Fibroblast of the aortic adventitia (primary cell): ENCODE measurements at places on chromosomes 2 and 18. TPM values are rescaled to one million over a fixed set of nuclear protein-coding genes. Genes with fewer than 3 reads are reported as not detected.

DNA sequence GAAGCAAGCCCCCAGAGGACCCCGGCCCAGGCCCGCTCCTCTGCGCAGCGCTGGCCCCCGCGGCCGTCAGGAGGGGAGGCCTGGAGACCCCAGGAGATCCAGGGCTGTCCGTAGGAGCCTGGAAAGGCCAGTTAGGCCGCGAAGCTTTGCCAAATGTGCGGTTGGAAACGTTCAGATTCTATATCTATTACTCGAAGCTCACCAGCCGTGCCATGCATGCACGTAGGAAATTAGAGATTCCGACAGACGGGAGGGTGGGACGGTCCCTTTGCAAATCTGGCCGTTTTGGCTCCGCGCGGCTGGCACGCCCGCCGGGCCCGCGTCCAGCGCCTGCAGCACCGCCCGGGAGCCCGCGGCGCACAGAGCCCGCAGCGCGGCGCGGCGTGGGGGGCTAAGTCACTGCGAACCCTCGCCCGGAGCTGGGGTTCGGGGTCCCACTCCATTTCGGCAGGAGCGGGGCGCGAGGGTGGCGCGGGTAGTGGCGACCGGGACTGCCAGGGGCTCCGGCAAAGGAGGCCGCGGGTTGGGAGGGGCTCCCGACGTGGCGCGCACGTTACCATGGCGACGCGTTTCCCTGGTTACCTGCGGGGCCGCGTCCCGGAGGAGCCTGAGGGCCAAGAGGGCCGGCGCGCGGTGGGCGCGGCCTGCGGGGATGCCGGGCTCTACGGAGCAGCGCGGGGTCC, 488.6 kb upstream of the SMIM21 start:
- DNase-seq = no peak

GRCh38 chr2:205060269-205060668, 515.0 kb downstream of the PARD3B start:
- DNase-seq = peak; percentile 31

- no peak for DNase-seq
These were observed 23.9 kb downstream of the ME2 start for GRCh38 chr18:50902797-50903196.

GRCh38 chr2:157421331-157421944, 22.5 kb downstream of the CYTIP start:
- no peak for DNase-seq

DNA sequence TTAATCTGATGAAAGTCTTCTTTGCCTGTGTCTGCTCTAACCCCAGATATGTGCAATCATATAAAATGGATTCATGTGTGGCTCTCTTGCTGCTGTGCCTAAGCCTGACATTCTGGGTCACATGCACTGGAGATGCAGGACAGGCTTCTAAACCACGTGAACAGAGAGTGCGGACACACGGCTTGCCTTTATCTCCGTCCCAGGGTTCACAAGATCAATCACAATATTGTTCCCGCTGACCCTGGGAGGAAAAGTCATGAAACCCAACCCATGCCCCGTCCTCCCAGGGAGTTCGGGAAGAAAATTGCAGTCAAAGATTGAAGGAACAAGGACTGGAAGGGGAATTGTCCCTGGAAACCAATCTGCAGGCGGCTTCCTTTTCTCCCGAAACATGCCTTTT, 74.8 kb downstream of the VAPA start:
- DNase-seq = no peak

- DNase-seq = no peak
These were observed 65.9 kb upstream of the LRRTM1 start for GRCh38 chr2:80370375-80371009.

DNA sequence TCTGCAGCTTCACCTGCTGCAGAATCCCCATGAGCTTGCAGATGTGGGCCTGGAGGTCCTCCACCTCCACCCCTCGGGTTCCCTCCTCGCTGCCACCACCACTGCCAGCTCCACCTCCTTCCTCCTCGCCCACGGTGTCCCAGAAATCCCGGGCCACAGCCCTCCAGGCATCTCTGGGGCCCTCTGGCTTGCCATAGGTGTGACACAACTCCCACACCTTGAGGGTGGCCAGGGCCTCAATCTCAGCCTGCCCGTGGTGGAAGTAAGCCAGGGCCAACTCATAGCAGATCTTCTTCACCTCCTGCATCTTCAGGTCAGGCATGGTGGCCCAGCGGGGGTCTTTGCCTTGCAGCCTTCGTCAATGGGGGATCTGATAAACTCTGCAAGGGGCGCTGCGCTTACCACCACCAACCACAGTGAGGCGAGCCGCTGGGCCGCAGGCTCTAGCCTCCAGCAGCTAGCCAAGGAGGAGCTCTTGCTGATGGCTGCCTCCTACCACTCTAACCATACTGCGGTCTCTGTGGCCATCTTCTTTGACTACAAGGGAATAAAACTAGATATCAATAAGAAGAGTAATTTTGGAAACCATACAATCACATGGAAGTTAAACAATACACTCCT, 36.1 kb upstream of the ANKRD62 start:
- no peak for DNase-seq

- no peak for DNase-seq
These were observed 68.7 kb upstream of the MGAT4A start for GRCh38 chr2:98799375-98800329.

- no peak for DNase-seq
These were observed 251.3 kb upstream of the ATP5MC3 start for GRCh38 chr2:175432793-175433192.

DNA sequence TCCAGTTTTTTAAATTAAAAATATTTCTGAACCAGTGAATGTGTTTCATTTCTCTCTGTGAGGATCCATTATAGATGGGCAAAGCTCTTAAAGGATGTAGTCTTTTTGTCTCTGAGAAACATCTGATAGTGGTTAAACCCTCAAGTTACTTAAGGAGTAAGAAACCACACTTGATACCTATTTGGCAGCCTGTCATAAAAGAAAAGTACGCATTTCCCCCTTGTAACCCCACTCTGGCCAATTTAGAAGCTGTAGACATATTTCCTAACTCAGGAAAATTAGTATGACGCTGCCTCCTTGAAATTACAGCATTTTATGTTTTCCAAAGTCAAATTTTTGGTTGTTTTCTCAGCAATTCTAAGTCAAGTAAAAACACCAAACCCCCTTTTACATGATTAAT, 2.0 kb downstream of the STAT4 start:
- peak; percentile 4 for DNase-seq

GRCh38 chr2:71930049-71930681, 217.5 kb downstream of the CYP26B1 start:
- no peak for DNase-seq

GRCh38 chr2:45814488-45814887, 163.0 kb downstream of the PRKCE start:
- DNase-seq = peak; percentile 67

GRCh38 chr18:36813101-36813775, 15.6 kb downstream of the TPGS2 start:
- DNase-seq = no peak

DNA sequence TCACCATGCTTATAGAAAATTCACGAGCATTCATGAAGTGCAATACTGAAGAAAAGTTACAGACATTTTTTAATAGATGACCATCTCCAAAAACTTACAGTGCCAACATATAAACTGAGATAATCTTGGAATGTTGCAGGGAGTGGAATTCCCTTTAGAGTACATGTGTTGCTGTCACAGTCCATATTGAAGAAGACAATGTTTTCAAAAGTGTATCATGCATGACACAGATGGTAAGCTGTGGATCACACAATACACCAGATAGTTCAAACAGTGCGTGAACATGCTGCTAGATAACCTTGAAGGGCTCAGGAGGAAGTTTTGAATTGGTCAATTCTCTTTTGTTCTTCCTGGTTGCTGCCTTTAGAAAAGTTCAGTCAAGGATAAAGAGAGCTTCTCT, 1644.3 kb upstream of the NXPH2 start:
- no peak for DNase-seq

GRCh38 chr2:238406998-238407285, 19.8 kb upstream of the ASB1 start:
- no peak for DNase-seq

DNA sequence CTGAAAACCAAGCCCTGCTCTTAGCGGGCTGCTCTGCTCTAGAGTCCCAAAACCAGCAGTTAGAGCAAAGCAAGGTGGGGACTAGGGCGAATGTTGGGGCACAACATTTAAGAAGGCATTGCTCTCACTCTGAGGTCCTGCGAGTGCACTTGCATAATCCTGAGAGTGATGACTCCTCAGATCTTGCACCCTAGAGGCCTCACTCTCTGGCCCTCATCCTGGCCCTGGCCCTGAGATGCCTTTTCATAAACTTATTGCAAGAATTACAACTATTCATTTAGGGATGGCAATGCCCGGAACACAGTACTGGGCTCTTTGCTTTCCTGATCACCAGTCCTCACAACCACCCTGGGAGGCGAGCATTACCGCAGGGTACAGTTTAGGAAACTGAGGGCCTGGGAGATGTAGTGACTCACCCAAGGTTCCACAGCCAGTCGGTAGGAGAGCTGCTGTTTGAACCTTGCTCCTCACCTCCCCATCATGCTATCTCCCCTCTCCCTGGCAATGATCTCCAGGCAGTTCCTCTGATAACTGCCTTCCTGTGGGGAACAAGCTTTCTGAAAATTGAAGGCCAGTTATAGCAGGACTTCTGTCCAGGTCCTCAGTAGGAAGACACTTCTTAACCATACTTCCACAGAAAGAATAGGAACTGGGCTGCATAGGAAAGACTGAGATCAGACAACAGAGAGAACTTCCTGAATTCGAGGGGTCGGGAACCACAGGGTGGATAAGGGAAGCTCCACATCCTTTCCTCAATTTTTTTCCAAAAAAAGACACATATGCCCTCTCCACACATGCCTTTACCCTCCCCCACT, 91.3 kb downstream of the TNS1 start:
- DNase-seq = peak; percentile 69

GRCh38 chr18:62938487-62938886, 223.1 kb downstream of the PHLPP1 start:
- no peak for DNase-seq

GRCh38 chr2:1990724-1991123, 246.4 kb upstream of the PXDN start:
- no peak for DNase-seq

DNA sequence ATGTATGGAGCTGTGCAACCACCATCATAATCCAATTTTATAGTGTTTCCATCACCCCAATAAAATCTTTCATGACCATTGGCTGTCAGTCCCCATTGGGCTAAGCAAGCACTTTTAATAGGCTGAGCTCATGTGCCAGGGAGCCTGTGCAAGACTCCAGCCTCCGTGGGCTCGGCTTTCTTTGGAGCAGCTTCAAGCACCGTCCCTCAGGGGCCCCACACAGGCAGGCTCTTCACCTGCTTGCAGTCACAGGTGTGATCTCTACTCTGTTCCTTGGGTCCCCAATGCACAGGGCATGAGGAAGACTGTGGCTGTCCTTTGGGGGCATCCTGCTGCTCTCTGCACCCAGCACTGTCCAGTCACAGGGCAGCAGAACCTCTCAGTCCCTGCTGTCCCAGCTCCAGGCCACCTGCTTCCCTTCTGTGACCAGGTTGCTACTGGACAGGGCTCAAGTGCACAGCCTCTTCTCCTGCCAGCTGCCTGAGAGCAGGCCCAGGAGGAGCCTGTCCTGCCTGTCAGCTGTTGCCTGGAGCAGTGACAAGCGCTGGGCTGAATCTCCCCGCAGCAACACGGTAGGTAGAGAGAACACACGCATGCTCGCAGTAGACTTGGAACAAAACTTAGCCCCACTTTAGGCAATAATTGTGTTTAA, 40.7 kb upstream of the TMEM131 start:
- no peak for DNase-seq

DNA sequence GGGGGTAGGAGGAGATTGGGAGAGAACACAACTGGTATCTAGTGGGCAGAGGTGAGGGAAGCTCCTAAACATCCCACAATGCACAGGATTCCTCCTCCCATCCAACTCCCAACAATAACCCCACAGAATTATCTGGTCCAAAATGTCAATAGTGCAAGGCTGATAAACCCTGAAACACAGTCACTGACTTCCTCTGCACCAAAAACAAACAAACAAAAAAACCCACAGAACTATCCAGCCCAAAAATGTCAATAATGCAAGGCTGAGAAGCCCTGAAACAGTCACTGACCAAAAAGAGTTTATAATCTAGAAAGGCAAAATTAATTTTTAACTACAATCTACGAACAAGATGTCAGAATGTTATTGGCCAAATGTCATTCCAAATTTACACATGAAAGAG, 9.8 kb downstream of the TMX3 start:
- no peak for DNase-seq

- peak; percentile 52 for DNase-seq
These were observed 1.4 kb downstream of the TRIB2 start for GRCh38 chr2:12718015-12718671.

DNA sequence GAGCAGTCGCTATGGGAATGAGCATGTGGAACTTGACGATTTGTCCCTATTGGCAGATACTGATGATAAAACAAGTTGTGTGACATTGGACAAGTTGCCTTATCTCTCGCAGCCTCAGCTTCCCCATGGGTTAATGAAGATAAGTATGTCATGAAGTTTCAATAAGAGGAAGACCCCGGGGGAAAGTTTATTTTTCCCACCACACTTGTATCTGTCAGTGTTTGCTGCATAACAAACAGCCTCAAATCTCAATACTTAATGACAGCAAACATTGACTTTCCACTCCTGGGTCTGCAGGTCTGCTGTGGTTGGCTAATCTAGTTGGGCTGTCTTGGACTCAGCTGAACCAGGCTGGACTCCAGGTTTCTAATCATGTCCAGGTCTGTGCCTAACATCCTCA, 45.8 kb downstream of the INPP5D start:
- DNase-seq = no peak

- DNase-seq = no peak
These were observed 23.6 kb upstream of the RAB1A start for GRCh38 chr2:65153515-65153914.

DNA sequence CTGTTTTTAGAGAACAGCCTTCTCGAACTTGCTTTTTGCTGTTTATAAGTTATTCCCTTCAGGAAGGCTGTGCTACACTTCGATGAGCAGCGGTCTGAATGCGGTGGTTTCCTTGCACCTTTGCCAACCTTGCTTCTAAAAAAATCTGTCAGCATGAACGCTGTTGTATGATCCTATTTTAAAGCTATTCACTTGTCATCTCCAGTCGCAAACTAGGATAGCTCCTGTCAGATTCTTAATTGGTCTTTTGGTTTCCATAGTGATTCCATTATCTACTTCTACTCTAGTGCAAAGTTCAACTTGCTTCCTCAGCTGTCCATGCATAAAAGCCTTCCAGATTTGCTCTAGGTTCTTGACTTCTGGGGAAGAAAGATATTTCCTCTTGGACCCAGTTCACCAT, 76.3 kb upstream of the GALNT3 start:
- no peak for DNase-seq

- no peak for DNase-seq
These were observed 23.5 kb downstream of the CD302 start for GRCh38 chr2:159774370-159774990.

The ITPRIPL1 gene
- 2.5 and 3.4 TPM in 2 replicates for total RNA-seq

The LCT gene
- total RNA-seq = not detected in 2 replicates

The MAL gene
- total RNA-seq = not detected in 2 replicates

The COLEC12 gene
- 63.9 and 109 TPM in 2 replicates for total RNA-seq

The CNGA3 gene
- total RNA-seq = 0.18 TPM in 1 of 2 replicates, not detected in the other

The CCDC142 gene
- 25.4 and 27.7 TPM in 2 replicates for total RNA-seq

The SCYGR1 gene
- not detected in 2 replicates for total RNA-seq

The SANBR gene
- total RNA-seq = 17.4 and 20.4 TPM in 2 replicates

The RBM44 gene
- total RNA-seq = 0.27 and 0.65 TPM in 2 replicates

The CENPO gene
- 5.5 and 35.3 TPM in 2 replicates for total RNA-seq

The ALLC gene
- not detected in 2 replicates for total RNA-seq

The SPATA3 gene
- total RNA-seq = not detected in 2 replicates

The HAAO gene
- 0.90 and 5.4 TPM in 2 replicates for total RNA-seq

The MAB21L4 gene
- not detected in 2 replicates for total RNA-seq

The WDR43 gene
- 80.2 and 102 TPM in 2 replicates for total RNA-seq

The C2orf74 gene
- 8.0 and 19.0 TPM in 2 replicates for total RNA-seq

The SP5 gene
- not detected in 2 replicates for total RNA-seq

The FER1L5 gene
- 0.18 and 0.98 TPM in 2 replicates for total RNA-seq

The COLEC11 gene
- total RNA-seq = 0.09 and 0.65 TPM in 2 replicates

The IL1B gene
- total RNA-seq = 2.4 TPM in 1 of 2 replicates, not detected in the other

The MATN3 gene
- total RNA-seq = 0.82 and 1.1 TPM in 2 replicates
